Muscle of back (tissue), 13 donors: ENCODE measurements at places on chromosomes 5 and 9.

GRCh38 chr5:52789378-52789777, 1.7 kb downstream of the ITGA1 start:
- no peak for DNase-seq

DNA sequence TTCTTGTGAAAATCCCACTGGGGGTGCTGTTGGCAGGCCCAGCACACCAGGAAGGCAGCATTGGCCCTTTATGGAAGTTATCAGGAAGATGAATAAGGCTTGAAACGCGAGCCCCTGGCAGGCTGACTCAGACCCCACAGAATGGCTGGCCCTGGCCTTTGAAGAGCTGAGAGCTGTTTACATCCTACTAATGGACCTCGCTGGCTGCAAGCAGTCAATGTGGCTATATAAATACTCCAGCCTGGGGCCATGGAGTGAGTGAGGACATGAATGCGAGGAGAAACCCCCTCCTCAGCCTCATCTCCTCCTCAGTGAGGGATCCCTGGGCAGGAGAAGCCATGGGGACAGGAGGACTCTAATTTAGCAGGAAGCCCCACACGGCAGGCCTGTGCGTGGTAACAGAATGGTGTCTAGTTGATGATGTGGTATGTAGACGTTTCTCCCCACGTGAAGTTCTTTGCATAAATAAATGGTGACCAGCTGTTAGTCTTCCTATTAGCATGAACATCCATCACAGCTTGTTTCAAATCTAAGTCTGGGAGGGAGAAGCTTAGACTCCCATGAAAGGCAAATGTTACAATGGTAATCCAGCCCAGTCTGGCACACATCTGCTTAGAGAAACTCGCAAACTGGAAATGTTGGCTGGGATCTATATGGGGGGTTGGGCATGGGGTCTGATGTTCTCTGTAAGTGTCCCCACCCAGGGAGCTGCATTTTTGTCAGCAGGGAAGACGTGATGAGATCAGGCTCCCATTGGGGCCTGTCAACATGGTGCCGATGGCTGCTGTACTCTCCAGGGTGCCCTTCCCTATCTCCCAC, 175.1 kb upstream of the PITX1 start:
- peak; percentile 92 for DNase-seq

- DNase-seq: no peak
These were observed 186.0 kb downstream of the GOLPH3 start for GRCh38 chr5:31987985-31988710.

DNA sequence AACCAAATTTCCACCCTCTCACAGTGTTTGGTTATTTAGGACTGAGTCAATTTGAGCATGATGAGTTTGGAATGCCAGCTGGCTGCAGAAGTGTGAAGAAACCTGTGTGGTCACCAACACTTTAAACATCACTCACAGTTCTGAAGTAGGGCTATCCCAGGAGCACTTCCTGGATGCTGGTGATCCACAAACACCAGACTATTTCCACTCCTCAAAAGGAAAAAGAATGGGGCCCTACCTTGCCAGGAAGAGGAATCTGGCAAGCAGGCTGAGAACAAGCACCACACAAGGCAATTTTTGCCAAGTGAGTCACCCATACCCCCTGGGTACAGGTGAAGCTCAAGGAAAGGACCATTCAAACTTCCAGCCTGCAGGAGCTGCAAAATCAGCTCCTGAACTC, 294.2 kb upstream of the PTGER4 start:
- no peak for DNase-seq

DNA sequence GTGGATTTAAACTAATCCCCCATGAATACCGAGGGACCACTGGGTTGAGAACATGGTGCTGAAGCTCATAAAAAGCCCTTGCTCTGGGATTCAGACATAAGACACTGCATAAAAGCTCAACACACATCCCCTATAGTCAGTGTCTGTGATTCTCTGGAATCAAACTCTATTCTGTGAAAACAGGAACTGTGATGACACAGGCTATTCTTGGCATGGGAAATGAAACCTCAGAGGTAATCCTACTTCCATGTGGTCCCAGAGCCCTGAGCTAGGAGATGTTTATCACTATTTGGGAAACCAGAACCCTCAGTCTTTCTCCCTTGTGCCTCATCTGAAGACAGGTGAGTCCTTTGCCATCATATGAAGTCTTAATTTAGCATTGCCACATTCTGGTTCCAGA, 135.4 kb upstream of the PRSS3 start:
- DNase-seq: no peak

DNA sequence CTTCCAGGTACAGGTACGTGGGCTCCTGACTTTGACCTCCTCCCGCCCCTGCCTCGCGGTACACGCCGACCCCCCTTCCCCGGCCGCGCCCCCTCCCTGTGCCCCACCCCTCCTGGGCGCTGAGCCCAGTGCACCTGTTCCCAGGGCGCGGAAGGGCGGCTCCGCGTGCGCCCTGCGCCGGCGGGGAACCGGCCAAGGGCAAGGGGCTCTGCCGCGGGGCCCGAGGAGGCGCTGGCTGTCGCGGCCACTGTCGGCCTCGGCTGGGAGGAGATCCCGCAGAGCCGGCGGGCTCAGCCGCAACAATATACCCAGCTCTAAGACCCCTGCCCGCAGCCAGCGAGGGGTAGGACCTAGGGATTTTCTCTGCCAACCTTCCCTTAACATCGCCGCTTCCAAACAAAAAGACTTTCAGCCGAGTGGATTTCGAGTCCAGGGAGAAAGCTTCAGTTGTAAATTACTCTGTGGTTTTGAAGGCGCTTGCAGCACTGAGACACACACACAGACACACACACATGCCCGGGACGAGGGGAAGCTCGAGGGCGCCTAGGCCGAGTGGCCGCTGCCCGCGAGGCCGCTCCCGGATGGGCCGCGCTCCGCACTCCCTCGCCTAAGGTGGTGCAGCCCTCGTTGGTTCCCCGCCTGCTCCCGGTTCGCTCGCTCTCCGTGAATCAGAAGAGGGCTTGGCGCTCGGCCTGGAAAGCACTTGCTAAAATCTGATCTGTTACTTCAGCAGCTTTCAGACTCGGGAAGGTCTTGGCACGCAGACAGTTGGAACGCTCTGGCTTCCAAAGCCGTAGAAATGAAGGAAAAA, 1.2 kb downstream of the FGF18 start:
- DNase-seq: peak; percentile 96

DNA sequence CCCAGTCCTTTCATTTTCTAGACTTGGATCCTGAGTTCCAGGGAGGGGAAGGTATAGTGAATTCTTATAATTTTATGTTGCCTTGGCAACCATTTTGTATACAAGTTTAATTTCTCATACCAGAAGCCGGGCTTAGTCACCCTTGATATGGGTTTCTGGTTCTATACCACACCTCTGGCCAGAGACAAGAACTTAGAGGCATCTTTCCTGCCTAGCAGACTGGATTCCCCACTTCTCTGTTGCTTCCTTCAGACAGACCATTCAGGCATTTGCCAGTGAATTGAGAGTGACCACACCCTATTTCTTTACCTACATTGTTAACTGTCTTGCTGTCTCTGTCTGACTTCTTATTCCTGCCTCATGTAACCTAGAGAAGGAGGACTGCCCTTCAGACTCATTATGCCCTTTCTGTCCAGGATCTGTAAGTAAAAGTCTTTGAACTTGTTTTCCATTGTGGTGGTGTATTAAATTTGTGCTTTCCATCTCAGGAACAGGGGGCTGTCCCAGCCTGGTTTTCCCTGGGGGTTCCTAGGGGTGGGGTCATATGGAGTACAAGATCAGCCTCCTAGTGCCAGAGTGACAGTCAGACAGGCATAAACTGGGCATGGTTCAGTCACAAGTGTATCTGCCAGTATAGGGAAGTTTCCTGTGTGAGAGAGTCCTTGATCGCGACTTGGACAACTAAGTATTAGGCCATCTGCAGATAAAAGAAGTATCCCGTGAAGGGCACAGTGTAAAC, 27.4 kb downstream of the TNFSF8 start:
- no peak for DNase-seq

- DNase-seq: peak; percentile 56
These were observed 189.0 kb downstream of the PALM2AKAP2 start for GRCh38 chr9:109969011-109969410.

DNA sequence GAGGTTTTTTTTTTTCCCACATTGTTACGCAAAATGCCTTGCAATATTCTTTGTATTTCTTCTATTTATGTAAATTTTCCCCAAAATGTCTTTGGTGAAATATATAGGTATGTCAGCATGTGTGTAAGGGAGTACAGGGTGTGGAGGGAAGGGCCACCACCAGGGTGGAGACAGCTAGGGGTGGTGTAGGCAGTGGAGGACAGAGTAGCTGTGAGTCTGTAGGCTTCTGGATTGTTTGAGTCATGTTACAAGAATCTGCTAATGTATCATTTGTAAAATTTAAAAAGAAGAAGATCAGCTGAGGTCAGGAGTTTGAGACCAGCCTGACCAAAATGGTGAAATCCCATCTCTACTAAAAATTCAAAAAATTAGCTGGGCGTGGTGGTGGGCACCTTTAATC, 175.5 kb downstream of the NXNL2 start:
- no peak for DNase-seq

GRCh38 chr5:111869681-111870080, 112.7 kb upstream of the NREP start:
- no peak for DNase-seq

GRCh38 chr9:9170439-9171134, 1371.0 kb upstream of the DMAC1 start:
- DNase-seq: no peak

DNA sequence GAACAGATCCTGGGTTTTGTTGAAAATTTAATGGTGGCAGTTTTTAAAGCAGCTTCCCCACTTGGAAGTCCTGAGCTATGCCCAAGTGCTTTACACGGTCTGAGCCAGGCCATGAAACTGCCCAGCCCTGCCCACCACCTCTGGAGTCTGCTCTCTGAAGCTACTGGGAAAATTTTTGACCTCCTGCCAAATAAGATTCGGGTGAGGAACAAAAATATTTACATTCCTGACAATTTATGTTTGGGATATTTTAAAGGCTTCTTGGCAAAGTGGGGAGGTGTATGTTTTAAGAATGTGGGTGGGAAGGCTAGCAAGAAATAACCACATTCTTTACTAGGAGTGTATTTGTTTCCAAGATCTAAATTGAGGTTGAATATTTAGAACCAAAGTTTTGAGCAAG, 50.0 kb downstream of the HACD4 start:
- no peak for DNase-seq

GRCh38 chr5:104088876-104089778, 526.5 kb upstream of the NUDT12 start:
- no peak for DNase-seq

DNA sequence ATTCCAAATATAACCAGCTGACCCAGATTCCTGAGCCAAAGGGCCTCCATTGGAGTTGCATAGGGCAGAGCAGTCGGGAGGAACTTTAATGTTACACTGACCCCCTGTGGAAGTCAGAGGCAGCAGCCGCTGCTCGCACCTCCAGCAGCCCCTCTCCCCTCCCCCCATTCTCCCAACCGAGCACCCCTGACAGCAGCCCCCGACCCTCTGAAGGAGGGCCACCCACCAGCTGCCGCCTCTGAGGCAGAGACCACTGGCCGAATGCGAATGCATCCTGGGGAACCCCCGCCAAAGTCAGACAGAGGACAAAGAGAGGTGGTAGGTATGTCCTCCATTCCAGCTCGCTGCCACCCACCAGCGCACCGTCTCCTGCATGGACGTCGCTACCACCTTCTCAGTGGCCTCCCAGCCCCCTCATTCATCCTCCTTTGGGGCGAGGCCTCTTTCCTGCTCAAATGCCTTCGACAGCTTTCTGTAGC, 231.0 kb downstream of the CDK5RAP2 start:
- no peak for DNase-seq

DNA sequence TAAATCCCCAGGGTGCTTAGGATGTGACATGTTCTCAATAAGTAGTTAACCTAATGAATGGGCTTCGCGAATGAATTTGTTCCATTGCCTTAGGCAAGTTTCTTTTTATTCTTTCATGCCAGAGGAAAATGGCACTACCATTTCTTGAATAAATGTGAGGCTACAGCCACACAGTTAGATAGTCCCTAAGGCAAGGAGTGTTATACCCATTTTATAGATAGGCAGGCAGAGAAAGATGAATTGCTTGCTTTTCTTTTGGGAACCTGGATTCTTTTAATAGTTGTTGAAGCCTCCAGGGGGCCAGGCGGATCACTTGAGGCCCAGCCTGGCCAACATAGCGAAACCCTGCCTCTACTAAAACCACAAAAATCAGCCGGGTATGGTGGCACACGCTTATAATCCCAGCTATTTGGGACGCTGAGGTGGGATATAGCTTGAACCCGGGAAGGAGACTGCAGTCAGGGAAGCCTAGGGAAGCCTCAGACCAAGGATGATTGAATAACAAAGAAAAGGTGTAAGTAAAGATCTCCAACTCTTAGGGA, 943 bp downstream of the NOP16 start:
- DNase-seq: no peak

DNA sequence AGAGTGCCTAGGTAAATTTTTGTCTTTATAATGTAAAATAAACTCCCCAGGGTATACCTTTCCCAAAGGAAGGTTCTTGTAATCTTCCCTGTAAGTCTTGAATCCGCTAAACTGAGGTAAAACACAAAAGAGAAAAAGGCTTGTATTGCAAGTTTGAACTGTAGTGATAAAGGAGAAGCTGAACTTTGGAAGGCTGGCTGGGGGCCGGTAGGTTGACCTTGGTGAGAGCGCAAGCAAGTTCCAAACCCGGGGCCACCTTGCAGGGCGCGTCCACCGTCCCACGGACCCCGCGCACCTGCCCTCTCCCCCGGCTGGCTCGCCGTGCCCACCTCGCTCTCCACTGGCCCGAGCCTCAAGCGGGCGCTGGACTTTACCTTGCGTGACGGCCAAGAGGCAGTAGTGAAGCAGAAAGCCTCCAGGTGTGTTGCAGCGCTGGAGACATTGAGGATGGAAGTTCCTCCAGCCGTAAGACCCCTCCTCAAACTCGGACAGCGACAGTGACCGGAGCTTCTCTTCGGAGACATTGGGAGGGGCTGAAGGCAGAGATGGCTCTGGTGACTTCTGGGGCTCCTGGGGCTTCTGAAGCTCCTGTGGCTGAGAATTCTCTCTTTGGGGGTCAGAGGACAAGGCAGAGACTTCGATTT, 428 bp downstream of the SLCO4C1 start:
- DNase-seq: peak; percentile 8

- DNase-seq: no peak
These were observed 72.1 kb downstream of the COL27A1 start for GRCh38 chr9:114227288-114228015.

GRCh38 chr5:97297704-97298091, 114.7 kb upstream of the RIOK2 start:
- no peak for DNase-seq

DNA sequence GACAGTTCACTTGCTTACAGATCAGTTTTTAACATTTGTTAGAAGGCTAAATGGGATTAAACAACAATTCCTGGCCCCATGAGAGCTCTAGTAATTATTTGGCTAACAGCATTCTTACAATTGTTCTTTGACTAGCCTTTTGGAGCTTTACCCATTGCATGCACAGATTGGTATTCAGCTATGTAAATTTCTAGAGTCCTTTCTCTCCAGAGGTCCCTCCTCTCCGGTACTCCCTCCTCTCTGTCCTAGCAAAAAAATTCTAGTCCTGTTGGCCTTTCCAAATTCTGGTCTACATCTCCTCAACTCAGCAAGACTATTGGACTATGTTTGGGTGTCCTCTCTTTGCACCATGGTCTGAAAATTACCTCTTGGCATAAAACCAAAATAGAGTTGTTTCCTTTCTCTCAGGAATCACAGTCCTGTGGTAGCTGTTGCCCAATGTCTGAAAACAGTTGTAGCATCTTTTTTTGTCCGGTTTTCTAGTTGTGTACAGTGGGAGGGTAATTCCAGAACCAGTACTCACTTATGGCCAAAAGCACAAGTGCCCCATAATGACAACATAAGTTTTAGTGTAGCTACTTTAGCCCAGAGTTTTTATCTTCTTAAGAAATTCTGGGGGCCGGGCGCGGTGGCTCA, 18.1 kb downstream of the SAR1B start:
- DNase-seq: no peak

- DNase-seq: peak; percentile 69
These were observed at the start of gene NXNL2 for GRCh38 chr9:88534456-88535225. Gene NXNL2 (plus strand): TSS chr9:88535178. CDS start chr9:88535435, 257 bp downstream.
